ENCODE measurements at places on chromosomes 6 and 20.
A peak's percentile ranks its signal among the peaks of the same experiment; 100 is the strongest.

- no peak for DNase-seq
These were observed 1.3 kb downstream of the PCNA start for GRCh38 chr20:5118220-5119142.

GRCh38 chr20:44835116-44835515 is 24.8 kb upstream of the RIMS4 start:
- DNase-seq: no peak

DNA sequence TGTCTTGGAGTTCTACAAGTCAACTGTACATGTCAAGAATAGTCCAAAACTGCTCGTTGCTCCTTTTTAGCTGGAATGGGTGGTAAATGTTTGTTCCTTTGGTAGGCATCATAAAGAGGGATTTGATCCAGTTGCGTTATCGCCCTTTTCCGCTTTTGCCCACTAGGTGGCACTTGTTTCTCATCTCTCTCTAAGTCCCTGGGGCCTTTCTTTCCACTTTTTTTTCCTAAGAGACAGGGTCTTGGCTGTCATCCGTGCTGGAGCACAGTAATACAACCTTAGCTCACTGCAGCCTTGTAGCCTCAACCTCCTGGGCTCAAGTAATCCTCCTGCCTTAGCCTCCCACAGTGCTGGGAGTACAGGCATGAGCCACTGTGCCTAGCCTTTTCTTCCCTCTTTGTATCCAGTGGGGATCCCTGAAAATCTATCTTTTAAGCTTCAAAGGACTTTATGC is 20.7 kb downstream of the GTPBP2 start:
- DNase-seq: peak; percentile 76

- DNase-seq: no peak
These were observed 9.1 kb downstream of the CASS4 start for GRCh38 chr20:56420940-56421688.

DNA sequence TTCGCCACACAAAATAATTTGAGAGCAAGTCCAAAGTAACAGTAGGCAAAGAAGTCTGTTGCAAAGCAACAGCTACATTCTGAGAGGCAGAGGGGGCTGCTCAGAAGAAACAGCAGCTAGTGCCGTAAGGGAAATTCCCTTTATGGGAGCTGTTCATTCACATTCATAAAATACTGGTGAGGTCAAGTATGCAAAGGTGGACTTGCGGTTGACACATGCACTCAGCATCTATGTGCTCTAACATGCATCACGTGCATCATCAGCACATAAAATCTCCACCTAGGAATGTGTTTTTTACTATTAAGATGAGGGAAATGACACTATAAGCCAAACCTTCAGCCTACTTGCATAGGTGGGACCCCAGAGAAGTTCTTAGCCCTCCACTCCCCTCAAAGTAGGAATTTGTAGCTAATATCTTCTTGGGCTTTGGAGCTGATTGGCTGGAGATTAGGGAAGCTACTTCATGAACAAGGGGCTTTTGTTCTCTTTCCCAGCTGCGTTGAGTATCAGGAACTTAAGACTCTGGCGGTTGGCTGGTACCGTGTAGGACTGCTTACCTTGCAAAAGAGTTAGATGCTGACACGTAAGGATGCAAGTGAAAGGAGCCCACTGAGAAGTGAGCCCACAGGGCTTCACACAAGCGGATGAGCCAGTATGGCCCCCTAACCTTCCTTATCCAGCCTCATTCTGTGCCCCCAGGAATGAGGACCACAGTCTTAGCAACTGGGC is 12.4 kb downstream of the CST3 start:
- DNase-seq: no peak

- DNase-seq: no peak
These were observed 36.1 kb upstream of the ZBP1 start for GRCh38 chr20:57656252-57656820.

DNA sequence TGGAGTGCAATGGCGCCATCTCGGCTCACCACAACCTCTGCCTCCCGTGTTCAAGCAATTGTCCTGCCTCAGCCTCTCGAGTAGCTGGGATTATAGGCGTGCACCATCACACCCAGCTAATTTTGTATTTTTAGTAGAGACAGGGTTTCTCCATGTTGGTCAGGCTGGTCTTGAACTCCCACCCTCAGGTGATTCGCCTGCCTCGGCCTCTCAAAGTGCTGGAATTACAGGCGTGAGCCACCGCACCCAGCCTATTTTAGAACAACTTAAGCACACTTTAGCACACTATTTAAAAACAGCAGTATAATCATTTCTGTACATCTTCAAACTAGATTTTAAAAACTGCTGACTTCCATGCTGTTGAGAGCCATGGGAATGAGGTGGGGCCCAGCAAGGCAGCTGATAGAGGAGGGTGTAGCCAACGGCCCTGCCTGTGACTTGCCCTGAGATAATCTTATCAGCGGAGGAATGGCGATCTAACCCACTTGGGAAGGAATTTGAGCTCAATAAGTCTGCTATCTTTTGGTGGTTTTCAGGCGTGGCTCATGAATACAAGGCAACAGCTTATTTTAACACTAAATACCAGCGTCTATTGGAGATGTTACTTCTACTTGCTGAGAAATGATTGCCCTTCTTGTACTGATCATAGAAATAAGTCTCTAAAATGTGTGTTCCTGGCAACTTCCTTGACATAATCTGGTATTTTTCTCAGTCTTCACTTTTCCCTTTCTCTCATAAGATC is 12.1 kb downstream of the ZDHHC14 start:
- no peak for DNase-seq

- peak; percentile 64 for DNase-seq
These were observed 118.8 kb downstream of the RALGAPA2 start for GRCh38 chr20:20593447-20594170.

DNA sequence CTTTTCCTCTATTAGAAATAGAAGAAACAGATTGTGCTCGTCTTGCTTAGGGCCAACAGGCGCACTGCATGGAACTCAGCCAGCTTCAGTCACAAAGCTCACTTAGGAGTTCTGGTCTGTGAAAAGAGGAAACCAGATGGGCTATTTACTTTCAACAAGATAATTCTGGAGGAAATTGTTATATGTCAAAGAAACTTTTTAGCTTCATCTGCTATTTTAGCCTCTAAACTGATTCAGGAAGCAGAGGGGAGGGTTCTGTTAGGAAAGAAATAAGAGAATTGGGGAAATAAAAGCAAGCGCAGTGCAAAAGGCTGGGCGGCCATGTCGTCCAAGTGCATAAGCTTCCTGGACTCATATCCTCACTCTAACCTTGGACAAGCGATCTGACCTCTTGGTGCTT is 21.3 kb downstream of the PRKN start:
- no peak for DNase-seq

- DNase-seq: no peak
These were observed 931.5 kb upstream of the EPHA7 start for GRCh38 chr6:94350833-94351232.

DNA sequence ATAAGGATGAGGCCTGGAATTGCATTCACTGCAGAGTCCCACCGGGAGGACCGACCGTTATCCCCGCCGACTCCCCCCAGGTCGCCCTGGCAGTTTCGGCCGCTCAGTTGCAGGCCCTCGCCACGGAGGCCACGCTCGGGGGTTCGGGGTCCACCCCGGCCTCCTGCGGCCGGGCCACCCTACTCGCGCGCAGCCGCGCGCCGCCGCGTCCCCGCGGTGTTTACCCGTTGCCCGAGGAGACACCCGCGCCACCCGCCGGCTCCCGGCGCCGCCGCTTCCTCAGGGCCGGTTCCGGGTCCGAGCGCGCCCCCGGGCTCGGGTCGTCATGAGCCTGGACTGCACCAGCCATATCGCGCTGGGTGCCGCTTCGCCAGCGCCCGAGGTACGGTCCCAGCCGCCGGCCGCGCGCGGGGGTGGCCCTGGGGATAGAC is at the start of gene CCDC170:
Gene CCDC170 (plus strand): TSS at position 214 of the 431 bp plus-strand sequence. CDS start 112 bp downstream, at position 326.
- peak; percentile 19 for DNase-seq

GRCh38 chr6:129764761-129765407 is 54.9 kb upstream of the ARHGAP18 start:
- DNase-seq: no peak

- DNase-seq: no peak
These were observed 86.5 kb upstream of the IFNGR1 start for GRCh38 chr6:137305691-137306090.

All from LHCN-M2 (cell line).